Stimulated activated CD4-positive, alpha-beta T cell treated with anti-CD3 and anti-CD28 coated beads, Interleukin-15, amount 100 ng/mL, for 48 hours (primary cell): ENCODE measurements at places on chromosomes 2 and 18.

DNA sequence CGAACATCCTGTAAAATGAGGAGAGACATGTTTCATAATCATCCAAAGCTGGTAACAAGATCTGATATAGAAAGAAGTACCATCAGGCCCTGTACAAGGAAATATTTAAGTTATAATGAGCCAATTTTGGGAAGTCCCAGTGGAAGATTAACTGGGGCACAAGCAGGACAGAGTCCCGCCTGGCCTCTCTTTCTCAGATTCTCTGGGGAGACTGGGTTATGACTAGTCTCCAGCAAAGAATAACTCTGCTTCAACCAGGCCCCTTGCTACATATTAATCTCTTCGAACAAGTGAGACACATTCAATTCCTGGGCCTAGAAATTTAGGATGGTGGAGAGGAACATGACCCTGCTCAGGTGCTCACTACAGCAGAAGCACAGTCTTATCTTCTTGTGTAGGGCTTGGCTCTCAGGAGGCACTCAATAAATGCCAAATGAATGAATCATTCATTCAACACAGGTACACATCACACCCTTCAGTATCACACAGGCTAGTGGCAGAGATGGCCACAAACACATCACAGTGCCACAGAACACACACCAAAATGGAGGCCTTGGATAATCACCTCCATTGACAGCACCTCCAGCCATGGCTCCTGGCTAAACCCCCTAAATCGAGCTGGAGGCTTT, 46.4 kb upstream of the RNF152 start:
- DNase-seq: no peak

DNA sequence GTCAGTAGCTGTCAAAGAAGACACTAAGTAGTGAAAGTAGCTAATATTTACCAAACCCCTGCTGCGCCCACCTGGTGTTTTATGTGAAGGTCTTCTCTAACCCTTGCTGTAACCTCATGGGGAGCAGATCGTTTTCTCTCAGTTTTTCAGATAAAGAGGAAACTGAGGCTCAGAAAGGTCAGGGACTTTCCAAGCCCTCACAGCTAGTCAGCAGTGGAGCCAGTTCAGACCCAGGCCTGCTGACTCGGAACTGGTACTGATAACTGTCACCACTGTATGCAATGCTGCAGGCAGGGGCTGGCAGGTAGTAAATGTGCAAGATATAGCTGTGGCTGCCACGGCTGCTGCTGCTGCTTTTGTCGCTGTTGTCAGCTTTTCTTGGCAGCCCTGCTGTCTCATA, 69.1 kb downstream of the LRRFIP1 start:
- DNase-seq: no peak

GRCh38 chr2:126824663-126825062, 74.0 kb upstream of the TEX51 start:
- DNase-seq: no peak

GRCh38 chr2:176167398-176167797, 10.3 kb downstream of the HOXD3 start:
- DNase-seq: no peak
